ENCODE measurements at places on chromosomes 4 and X.
A peak's percentile ranks its signal among the peaks of the same experiment; 100 is the strongest.

DNA sequence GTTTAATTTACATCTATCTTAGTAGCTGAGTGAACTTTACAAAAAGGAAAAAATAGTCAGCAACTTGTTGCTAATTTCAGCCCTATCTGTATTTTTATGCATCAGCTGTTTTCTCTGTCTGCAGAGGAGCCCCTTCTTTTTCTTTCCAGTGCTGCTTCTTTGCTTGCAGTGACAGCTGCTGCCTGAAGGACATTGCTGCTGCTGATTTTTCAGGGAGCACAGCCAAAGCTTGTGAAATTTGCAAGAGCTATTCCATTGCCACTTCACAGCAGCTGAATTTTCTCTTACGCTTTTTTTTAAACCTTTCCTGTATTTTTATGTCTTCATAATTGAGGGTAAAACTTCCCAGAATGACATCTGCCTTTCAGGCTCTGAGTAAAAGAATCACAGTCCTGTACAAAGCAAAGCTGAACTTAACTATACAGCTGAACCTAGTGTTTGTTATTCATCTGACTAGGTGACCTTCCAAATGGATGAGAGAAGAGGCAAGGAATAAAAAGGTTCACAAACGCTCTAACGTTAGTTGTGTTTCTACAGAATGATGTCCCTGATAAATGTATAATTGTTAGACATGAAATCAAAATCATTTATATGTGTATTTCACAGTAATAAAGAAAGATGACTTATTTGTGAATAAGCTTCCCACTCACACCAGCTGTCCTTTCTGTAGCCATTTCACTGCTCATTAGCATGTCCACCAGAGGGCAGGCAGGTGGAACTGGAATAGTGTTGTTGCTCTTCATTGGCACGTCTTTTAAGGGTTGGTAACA, 541.4 kb downstream of the ADGRL3 start:
- DNase-seq: no peak

DNA sequence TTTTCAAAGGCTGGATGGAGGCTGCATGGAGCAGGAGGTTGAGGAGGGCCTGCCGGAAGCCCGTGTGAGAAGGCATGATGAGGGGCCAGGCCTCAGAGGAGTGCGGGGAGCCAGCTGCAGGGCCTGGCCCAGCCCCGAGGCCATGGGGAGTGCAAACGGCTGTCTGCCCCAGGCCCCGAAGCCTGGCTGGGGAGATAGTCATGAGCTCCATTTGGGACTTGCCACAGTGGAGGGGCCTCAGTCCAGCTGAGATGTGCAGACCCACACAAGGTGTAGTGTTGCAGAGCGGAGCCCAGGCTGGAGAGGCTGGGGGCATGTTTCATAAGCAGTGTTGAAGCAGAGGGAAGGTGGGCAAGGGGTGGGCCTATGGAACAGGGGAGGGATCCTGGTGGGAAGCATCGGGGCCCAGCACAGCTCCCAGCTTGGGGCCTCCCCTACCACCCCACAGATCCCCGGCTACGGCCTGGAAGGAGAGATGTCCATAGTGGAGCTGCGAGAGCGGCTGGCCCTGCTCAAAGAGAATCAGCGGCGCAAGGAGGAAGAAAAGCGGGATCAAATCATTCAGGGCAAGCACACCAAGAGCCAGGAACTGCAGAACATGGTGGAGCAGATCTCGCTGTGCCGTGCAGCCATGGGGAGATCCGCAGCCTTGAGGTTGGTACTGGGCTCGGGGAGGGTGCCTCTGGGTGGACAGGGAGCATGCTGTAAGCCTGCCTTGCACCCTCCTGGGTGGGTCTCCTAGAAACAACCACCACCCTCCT, 9.1 kb upstream of the RNF4 start:
- no peak for DNase-seq

DNA sequence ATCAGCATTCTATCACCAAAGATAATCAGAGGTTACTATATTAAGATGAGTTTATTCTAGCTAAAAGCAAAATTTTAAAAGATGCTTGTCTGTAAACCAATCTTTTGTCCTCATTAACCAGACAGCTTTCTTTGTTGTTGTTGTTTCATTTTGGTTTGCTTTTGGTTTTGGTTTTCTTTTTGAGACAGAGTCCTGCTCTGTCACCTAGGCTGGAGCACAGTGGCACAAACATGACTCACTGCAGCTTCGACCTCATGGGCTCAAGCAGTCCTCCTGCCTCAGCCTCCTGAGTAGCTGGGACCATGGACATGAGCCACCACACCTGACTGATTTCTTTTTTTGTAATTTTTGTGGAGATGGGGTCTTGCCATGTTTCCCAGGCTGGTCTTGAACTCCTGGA, 102.9 kb downstream of the COX18 start:
- DNase-seq: peak; percentile 5

DNA sequence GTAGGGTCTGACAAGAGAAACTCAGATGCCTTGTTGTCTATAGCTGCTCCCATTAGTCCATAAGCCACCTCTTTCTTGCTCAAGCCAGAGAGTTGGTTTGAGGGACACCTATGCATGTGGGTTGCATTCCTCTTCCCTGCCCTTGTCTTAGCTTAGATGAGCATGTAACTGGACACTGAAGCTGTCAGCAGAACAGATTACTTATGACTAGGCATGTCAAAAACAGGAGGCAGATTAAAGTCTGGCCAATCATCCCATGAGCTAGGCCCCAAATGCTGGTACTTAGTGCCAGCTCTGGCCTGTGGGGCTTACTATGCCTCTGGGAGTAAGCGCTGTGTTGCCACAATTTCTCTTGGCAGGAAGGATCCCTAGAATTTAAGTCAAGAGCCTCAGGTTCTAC, 215.2 kb downstream of the AR start:
- DNase-seq: no peak

DNA sequence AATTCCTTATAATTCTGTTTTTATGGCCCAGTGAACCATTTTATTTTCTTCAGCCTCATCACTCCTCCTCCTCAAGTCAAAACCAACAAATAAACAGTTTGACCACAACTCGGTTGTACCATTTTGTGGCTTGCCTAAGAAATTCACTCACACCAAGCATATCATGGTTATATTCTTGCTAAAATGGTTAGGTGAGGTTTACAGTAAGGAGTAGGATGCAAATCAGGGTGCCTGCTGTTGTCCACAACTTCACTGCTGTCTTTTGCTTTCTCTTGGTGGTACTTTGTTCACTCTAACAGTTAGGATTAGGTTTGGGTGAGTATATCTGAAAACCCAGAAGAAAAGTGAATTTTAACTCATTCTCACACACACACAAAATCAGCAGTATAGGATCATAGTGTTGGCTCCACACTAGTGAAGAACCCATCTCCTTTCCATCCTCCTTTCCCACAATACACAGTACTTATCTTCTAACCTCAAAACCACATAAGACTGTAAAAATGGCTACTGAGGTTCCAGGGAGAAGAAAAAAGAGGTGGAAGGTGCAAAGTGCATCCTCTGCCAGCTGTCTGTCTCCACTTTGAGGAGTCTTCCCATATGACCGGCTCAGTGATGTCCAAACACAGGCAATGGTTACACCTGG, 368.8 kb downstream of the STPG2 start:
- DNase-seq: no peak

DNA sequence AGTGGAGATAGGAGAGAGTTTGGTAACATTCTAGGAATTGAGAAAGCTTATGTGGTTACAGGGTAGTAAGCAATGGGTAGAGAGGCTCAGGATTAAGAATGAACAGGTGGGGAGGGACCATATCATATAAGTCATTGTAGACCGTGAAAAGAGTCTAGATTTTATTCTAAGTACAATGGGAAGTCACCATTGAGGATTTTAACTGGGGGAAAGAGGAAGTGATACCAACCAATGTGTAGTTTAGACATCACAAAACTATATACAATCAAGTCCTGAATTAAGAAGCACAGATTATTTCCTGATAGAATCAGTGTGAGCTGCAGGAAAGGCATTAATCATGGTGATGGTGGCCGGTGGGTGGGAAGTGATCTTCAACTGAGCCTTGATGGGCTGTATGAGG, 178.3 kb upstream of the ZIC3 start:
- DNase-seq: no peak

DNA sequence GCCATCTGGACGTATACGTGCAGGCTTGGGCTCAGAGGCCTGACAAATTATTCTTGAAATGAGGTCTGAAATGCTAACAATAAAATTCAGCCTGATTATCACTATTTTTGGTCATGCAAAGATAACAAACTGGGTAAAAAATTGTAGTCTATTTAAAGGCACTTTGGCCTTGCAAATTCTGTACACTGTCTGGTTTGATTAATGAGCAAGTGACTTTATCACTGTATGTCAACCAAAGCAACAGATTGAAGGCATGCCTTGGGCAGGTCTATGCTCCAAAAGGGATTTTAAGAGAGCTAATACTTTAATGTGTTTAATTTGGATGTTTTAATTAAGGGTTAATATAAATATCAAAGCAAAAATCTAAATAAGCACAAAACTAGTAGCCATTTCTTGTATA, 1034.9 kb upstream of the GRID2 start:
- DNase-seq: no peak

DNA sequence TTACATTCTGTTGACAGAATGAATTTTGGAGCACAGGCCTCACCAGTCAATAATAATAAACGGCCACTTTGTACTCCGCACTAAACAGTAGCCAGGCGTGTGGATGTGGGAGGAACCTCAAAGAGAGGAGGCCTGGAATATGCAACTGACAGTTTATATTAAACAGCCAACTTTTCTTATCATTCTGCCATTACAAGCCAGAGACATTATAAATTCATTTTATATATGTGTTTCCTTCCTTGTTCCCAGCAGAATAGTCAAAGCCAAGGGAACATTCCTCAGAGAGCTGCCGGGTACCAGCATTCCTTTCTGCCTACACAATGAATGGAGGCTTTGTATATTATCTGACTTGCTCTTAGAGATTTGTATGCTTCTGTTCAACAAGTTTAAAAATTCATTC, 436.5 kb upstream of the FTHL17 start:
- DNase-seq: no peak

DNA sequence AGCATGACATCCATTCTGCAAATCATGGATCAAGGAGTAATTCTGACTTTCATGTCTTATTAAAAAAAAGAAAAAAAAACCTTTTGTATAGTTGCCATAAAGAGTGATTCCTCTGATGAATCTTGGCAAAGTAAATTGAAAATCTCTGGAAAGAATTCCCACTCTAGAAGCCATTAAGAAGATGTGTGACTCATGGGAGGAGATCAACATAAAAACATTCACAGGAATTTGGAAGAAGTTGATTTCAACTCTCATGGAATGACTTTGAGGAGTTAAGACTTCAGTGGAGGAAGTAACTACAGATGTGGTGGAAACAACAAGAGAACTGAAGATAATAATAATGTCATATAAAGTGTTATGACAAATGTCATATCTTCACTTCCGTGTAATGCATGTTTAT, 204.2 kb downstream of the PABPC4L start:
- DNase-seq: no peak

- no peak for DNase-seq
Observed at GRCh38 chrX:18026166-18026565, 165.1 kb upstream of the RAI2 start.

DNA sequence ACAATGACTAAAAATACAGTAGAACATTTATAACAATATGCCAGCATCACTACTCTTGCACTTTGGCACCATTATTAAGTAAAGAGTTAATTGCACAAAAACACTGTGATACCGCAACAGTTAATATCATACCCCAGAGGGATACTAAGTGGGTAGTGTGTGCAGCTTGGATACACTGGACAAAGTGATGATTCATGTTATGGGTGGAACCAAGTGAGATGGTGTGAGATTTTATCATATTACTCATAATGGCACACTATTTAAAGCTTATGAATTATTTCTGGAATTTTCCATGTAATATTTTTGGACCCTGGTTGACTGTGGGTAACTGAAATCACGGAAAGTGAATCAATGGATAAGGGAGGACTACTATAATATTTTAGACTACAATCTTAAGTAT, 265.3 kb downstream of the PCDH18 start:
- no peak for DNase-seq

- no peak for DNase-seq
Observed at GRCh38 chrX:42089031-42089430, 165.7 kb upstream of the CASK start.

- DNase-seq: no peak
Observed at GRCh38 chr4:114251020-114251419, 271.6 kb upstream of the ARSJ start.

DNA sequence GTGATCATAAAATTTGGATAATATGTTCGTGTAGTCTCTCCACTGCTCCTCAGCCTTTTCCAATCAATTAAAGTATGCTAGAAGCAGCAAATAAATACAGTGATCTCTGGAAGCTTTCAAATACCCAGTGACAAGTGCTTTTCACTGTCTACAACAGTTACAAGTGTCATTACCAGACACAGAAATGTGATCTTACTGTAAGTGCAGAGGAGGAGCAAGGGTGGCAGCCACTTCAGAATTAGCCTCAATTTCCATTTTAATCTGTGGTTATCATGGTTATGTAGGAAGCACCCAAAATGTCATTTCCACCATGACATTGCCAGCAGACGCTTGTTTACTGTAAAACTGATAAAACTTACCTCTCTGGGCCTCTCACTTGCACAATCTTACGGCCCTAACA, 133.9 kb upstream of the ADAMTS3 start:
- no peak for DNase-seq

DNA sequence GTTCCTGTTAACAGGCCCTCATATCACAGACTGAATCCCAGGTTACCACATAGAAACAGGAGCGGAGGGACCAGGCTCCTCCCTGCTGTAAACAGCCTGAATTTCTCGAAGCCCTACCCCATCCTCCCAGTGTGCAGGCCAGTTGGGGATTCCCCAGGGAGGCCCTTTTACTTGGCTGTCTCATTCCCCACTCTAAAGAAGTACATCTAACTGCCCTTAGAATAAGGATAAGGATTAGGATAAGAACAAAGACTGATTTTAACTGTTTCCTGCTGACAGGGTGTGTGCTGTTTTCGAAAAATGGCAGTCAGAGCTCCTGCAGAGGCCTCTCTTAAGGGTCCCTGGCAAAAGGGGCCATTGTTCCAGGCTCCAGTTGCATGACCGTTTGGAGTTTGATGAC, 133.7 kb downstream of the PAPSS1 start:
- DNase-seq: no peak

GRCh38 chr4:116321471-116321870, 763.9 kb downstream of the TRAM1L1 start:
- no peak for DNase-seq
